ENCODE measurements at places on chromosomes 3 and 15. TPM values are rescaled to one million over a fixed set of nuclear protein-coding genes. Genes with fewer than 3 reads are reported as not detected.

Gene MFGE8
- total RNA-seq, result 13.7 TPM

Gene ATP13A5
- not detected for total RNA-seq

DNA sequence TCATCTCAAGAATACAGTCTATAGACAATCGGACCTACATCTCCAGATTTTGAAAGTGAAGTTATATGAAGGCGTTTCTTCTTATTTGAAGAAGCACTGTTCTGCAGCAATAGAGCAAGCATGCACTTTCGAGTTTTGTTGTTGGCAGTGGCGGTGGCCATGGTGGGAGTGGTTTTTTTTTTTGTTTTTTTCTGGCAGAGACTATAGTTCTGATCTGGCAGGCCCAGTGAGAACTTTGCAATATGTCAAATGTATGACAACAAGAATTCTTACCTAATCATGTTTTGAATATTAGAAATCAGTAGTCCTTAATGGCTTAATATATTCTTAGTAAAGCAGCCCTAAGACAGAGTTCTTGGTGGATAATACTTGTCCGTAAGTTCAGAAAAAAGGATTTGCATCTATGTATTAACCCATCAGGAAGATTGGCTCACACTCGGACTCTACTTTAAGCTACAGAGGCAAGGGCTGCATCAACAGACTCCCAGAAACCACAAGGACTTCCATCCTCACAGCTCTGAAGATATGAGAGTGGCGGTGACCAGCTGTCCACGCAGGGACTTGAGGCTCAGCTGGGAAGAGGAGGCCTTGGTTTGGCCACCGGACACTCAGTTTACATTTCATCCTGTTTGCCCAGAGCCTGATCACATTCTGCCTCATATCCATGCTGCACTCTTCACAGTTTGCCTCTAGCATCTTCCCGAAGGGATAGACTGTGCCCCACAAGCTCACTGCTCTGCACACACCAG lies 124.1 kb upstream of the THBS1 start:
- H3K27ac ChIP-seq, result no peak overlapping the region
- no peaks in the 10 kb centered on the region for H3K36me3 ChIP-seq
- no peak overlapping the region for H3K4me3 ChIP-seq
- peaks cover 3% of the 10 kb centered on the region for H3K27me3 ChIP-seq
- no peaks in the 10 kb centered on the region for H3K4me1 ChIP-seq
- no peak for DNase-seq

DNA sequence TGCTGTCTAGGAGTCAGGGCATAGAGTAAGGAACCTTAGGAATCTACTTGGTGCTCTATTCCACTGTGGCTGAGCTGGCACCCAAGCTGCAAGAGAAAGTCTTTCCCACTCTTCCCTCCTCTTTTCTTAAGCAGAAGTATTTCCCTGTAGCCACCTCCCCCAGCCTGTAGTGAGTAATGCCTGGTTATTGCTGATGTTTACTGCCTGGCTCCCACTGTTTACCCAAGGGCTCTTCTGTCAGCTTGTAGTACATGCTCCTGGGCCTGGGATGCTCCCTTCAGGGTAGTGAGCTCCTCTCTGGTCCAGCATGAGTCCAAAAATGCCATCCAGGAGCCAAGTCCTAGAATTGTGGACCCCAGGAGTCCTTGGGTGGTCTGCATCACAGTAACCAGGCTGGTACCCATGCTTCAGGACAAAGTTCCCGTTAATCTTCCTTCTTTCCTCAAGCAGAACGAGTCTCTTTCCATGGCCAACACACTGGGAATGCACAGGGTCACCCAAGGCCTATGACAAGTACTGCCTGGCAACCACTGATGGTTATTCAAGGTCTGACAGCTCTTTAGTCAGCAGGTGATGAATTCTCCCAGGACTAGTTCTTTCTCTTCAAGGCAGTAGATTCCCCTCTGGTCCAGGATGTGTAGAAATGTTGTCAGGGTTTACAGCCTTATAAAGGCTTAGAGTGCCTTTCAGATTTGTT lies 17.6 kb downstream of the GALK2 start:
- no peak for DNase-seq
- H3K36me3 ChIP-seq, result peaks cover 15% of the 10 kb centered on the region
- H3K4me1 ChIP-seq, result peaks cover 46% of the 10 kb centered on the region
- no peak overlapping the region for H3K4me3 ChIP-seq
- H3K27ac ChIP-seq, result no peak overlapping the region

DNA sequence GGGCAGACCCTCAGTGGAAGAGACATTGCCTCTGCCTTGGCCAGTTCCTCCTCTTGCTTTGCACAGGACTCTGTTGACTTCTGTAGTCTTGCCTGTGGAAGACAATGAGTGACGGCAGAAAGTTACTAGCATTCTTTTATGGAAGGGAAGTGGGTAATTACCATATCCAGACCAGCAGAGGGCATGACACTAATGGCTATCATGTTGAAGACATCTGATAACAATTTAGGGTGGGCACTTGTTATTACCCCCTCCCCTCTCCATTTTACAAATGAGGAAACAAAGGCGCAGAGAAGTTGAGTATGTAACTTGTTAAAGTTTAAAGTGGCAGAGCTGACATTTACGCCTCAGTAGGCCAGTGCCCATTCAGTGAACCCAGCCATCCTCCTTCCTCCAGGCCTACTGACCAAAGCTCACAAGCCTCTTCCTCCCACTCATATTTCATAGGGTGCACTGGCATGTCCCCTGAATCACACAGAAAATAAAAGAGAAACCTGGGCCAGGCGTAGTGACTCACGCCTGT lies 48.2 kb upstream of the FMN1 start:
- DNase-seq, result no peak
- H3K27me3 ChIP-seq, result peaks cover 2% of the 10 kb centered on the region
- H3K4me1 ChIP-seq, result peaks cover 10% of the 10 kb centered on the region
- H3K27ac ChIP-seq, result no peak overlapping the region
- H3K4me3 ChIP-seq, result no peak overlapping the region

Gene FEZF2
- total RNA-seq, result not detected

- peaks cover 21% of the 10 kb centered on the region for H3K4me1 ChIP-seq
- peak; percentile 42 for DNase-seq
- H3K27me3 ChIP-seq, result no peaks in the 10 kb centered on the region
- H3K36me3 ChIP-seq, result peaks cover 12% of the 10 kb centered on the region
These were observed 8.9 kb downstream of the CMTM6 start for GRCh38 chr3:32493437-32494414.

Gene MNS1
- total RNA-seq, result 0.36 TPM

GRCh38 chr15:39587731-39588530 lies 7.1 kb downstream of the THBS1 start:
- no peak for DNase-seq
- H3K36me3 ChIP-seq, result no peaks in the 10 kb centered on the region
- no peaks in the 10 kb centered on the region for H3K4me1 ChIP-seq
- H3K27ac ChIP-seq, result no peak overlapping the region
- H3K27me3 ChIP-seq, result peaks cover 1% of the 10 kb centered on the region

Gene KBTBD13
- total RNA-seq, result not detected

Gene UTS2B
- total RNA-seq, result not detected

- peaks cover 10% of the 10 kb centered on the region for H3K4me1 ChIP-seq
- DNase-seq, result no peak
- H3K4me3 ChIP-seq, result peak overlapping the region; percentile 84
- no peaks in the 10 kb centered on the region for H3K36me3 ChIP-seq
- H3K27ac ChIP-seq, result peak overlapping the region; percentile 56
These were observed 327 bp upstream of the CCDC13 start for GRCh38 chr3:42773409-42773751.

DNA sequence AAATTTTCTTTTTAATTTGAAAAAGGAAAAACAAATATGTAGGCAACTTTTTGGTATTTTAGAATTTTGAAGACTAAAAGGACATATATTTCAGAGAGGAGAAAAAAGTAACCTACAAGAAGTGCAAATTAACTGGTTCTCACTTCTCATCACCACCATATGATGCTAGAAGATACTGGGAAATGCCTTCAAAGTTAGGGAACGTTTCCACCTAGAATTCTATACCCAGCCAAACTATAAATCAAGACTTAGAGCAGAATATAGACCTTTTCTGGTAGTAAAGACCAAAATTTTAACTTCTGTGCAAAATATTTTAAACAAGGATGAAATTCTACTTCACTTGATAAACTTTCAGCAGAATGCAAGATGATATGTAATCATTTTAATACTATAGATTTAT lies 112.3 kb upstream of the PHLDB2 start:
- no peaks in the 10 kb centered on the region for H3K4me1 ChIP-seq
- no peaks in the 10 kb centered on the region for H3K36me3 ChIP-seq
- no peaks in the 10 kb centered on the region for H3K27me3 ChIP-seq

- H3K36me3 ChIP-seq, result no peaks in the 10 kb centered on the region
- no peak overlapping the region for H3K27ac ChIP-seq
- H3K4me1 ChIP-seq, result no peaks in the 10 kb centered on the region
- no peak for DNase-seq
These were observed 11.4 kb upstream of the PEX5L start for GRCh38 chr3:180048103-180048502.
